ENCODE measurements at places on chromosomes 6 and 20. TPM values are rescaled to one million over a fixed set of nuclear protein-coding genes. Genes with fewer than 3 reads are reported as not detected.

Gene CENPQ
- 7.5 TPM for polyA plus RNA-seq

DNA sequence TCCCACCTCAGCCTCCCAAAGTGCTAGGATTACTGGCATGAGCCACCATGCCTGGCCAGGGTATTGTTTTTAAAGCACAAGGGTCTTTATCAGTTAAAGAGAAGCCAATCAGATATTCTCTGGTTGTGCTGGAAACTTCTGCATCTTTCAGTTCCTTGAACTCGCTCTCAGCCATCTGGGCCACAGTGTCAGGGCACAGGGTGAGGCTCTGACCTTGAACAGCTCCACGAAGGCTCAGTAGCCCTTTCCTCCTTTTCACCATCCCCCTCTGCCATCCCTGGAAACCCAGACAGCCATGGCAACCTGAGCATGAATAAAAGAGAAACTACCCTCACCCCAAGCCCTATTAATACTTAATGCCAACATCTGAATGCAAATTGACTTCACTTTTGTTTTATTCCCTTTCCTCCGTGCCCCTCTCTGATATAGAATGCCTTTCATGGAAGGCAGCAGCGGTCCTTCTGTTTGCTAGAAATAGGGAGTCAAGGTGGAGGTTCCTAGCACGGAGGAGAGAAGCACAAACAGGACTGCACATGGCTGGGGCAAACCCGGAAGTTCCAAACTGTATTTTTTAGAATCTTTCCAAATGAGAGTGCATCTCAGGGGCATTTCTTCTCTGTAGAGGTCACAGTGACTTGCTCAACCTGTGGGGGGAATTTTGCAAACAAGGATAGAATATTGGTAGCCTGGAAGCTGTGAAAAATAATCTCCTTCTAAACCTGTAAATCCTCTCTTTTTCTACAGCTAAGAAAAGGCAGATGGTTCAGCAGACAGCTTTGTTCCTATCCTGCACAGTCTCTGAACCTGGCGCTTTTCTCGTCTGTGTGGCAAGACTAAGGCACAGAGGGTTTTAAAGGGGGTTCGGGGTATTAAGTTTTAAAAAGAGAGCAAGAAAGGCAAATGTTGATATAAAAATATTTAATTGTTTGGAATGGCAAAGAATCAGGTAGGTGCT, 176.4 kb upstream of the RREB1 start:
- no peaks in the 10 kb centered on the region for H3K27me3 ChIP-seq
- DNase-seq: no peak
- no peak overlapping the region for H3K4me3 ChIP-seq
- no peaks in the 10 kb centered on the region for H3K4me1 ChIP-seq

- DNase-seq: no peak
- H3K27ac ChIP-seq: no peak overlapping the region
- no peaks in the 10 kb centered on the region for H3K36me3 ChIP-seq
- H3K4me1 ChIP-seq: no peaks in the 10 kb centered on the region
- no peaks in the 10 kb centered on the region for H3K27me3 ChIP-seq
- no peak overlapping the region for H3K4me3 ChIP-seq
Observed at GRCh38 chr6:53825532-53826321, 30.9 kb downstream of the LRRC1 start.

Gene HTR1E
- not detected for polyA plus RNA-seq

- H3K27ac ChIP-seq: no peak overlapping the region
- no peak for DNase-seq
- H3K27me3 ChIP-seq: no peaks in the 10 kb centered on the region
- H3K36me3 ChIP-seq: no peaks in the 10 kb centered on the region
- no peaks in the 10 kb centered on the region for H3K4me1 ChIP-seq
Observed at GRCh38 chr6:166691199-166691598, 64.1 kb upstream of the RPS6KA2 start.

DNA sequence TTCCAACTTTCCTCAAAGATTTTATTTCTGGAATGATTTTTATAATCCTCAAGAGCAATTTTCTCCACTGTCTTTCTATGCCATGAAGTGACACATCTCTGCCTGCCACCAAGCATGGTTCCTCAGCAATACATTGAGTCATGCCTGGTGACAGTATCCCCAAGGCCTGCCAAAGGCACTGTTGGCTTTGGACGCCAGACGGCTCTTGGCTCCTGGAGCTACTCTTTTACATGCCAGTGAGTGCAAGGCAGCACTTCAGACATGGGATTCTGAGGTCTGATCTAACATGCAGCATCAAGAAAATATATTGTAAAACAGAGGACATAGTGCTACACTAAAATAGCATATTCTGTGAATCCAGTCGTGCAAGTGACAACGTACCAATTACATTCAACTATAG, 20.1 kb upstream of the PLEKHG1 start:
- H3K27me3 ChIP-seq: no peaks in the 10 kb centered on the region
- DNase-seq: no peak
- H3K36me3 ChIP-seq: no peaks in the 10 kb centered on the region
- H3K4me3 ChIP-seq: no peak overlapping the region
- no peaks in the 10 kb centered on the region for H3K4me1 ChIP-seq
- H3K27ac ChIP-seq: no peak overlapping the region

Gene ABHD16B
- polyA plus RNA-seq: not detected

- H3K27ac ChIP-seq: no peak overlapping the region
- H3K36me3 ChIP-seq: peaks cover 30% of the 10 kb centered on the region
- H3K27me3 ChIP-seq: no peaks in the 10 kb centered on the region
- DNase-seq: no peak
Observed at GRCh38 chr6:126041516-126041915, 55.2 kb downstream of the TRMT11 start.

GRCh38 chr6:100379386-100379785, 85.3 kb downstream of the SIM1 start:
- no peaks in the 10 kb centered on the region for H3K4me1 ChIP-seq
- H3K4me3 ChIP-seq: no peak overlapping the region
- no peaks in the 10 kb centered on the region for H3K27me3 ChIP-seq

DNA sequence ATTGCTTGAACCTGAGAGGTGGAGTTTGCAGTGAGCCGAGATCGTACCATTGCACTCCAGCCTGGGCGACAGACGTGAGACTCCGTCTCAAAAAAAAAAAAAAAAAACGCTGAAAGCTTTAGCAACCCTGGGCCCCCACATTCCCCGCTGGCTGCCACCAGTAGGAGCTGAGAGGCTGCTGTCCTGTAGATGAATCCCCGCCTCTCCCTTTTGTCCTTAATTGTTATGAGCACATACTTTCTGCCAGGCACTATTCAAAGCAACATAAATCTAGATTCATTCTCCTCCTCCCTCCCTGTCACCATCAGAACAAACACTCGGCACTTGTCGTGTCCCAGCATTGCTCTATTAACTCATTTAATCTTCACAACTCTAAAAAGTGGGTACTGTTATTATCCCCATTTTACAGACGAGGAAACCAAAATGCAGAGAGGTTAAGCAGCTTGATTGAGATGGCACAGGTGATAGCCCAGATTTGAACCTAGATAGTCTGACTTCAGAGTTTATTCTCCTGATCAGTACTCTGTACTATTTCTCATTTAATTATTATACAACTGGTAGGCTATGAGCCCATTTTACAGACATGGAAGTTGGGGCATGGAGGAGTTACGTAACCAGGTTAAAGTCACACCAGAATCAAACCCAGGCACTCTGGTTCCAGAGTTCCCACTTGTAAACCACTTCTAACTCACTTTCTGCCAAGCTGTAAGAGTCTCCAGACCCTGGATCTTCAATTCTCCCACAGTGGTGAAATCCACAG, 97.4 kb downstream of the EYA2 start:
- no peak overlapping the region for H3K4me3 ChIP-seq
- H3K4me1 ChIP-seq: peaks cover 13% of the 10 kb centered on the region
- no peak overlapping the region for H3K27ac ChIP-seq
- DNase-seq: no peak
- H3K27me3 ChIP-seq: peaks cover 2% of the 10 kb centered on the region

- peak; percentile 12 for DNase-seq
- H3K4me1 ChIP-seq: no peaks in the 10 kb centered on the region
- H3K36me3 ChIP-seq: no peaks in the 10 kb centered on the region
- peaks cover under 1% of the 10 kb centered on the region for H3K27me3 ChIP-seq
- no peak overlapping the region for H3K27ac ChIP-seq
Observed at GRCh38 chr6:85460921-85461797, 11.3 kb downstream of the NT5E start.

Gene NFATC2
- polyA plus RNA-seq: 11.0 TPM

- no peaks in the 10 kb centered on the region for H3K4me1 ChIP-seq
- H3K4me3 ChIP-seq: no peak overlapping the region
- H3K36me3 ChIP-seq: no peaks in the 10 kb centered on the region
- no peak for DNase-seq
- no peaks in the 10 kb centered on the region for H3K27me3 ChIP-seq
Observed at GRCh38 chr6:382883-383810, 8.4 kb upstream of the IRF4 start.
